ENCODE measurements at places on chromosomes 12 and 14.

- peak; percentile 68 for DNase-seq
Observed at GRCh38 chr14:70416725-70417349, at the start of gene SYNJ2BP. Gene SYNJ2BP, minus strand, starts transcription at chr14:70417090. Its CDS starts 127 bp downstream, at chr14:70416963.

DNA sequence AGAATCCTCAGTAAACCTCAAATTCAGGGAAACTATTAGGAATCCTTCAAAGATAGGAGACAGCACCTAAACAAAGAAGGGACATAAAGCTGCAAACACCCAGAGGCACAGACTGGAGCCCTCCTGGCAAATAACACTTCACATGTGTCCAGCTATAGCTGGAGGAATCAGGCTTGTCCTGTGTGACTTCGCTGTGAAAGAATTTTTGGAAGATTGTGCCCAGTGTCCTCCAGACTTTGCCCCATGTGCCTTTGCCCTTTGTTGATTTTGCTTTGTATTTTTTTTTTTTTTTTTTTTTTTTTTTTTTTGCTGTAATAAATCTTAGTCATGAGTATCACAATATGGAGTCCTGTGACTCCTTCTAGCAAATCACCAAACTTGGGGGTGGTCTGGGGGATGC is 136.8 kb downstream of the KCNH5 start:
- no peak for DNase-seq

DNA sequence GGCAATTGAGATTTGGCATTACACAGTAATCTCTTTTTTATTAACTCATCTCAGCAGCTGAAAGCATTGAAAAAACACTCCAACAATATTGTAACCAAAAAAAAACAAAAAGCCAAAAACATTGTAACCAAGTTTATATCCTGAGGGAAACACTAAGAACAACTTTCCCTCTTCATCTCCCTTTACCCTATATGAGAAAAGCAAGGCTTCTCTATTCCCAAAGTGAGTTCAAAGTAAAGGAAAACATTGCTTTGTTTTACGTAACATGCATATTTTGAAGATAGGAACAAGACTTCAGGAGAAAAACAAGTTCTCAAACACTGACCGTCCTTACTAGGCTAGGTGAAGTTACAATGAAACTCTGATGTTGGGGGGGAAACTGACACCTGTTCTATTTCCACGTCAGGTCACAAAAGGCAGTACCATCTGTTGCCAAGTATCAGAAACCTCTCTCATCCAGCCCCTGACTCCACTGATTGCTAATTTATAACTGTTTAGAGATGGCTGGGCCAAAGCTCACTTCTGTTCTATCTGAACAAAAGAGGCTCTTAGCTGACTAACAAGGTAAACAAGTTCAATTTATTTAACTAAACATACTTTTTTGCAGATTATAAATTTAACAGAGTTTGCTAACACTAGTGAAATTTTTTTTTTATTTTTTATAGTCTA is 67.9 kb upstream of the PLXNC1 start:
- no peak for DNase-seq

DNA sequence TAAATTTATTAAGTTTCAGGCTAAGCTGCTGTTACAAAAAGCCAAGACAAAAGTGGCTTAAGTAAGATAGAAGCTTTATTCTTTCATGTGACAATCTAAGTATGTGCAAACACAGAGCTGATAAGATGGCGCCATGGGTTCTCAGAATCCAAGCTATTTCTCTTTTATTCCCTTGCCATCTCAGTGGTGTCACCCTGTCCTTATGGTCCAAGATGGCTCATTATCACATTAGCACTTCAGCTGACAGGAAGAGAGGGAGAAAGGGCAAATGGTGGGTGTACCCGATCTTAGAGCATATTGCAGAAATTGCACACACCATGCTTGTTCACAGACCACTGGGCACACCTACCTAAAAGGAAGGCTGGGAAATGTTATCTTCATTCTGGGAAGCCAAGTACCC is 211.7 kb downstream of the TMTC2 start:
- DNase-seq, result no peak
